ENCODE measurements at places on chromosomes 16 and 17.
A peak's percentile ranks its signal among the peaks of the same experiment; 100 is the strongest.

GRCh38 chr16:48969611-48970010, 312.0 kb downstream of the CBLN1 start:
- DNase-seq = no peak

GRCh38 chr17:49548506-49549310, 27.0 kb upstream of the NXPH3 start:
- peak; percentile 39 for DNase-seq

- no peak for DNase-seq
Measured at GRCh38 chr16:89040861-89041570, 52.6 kb upstream of the ACSF3 start.

DNA sequence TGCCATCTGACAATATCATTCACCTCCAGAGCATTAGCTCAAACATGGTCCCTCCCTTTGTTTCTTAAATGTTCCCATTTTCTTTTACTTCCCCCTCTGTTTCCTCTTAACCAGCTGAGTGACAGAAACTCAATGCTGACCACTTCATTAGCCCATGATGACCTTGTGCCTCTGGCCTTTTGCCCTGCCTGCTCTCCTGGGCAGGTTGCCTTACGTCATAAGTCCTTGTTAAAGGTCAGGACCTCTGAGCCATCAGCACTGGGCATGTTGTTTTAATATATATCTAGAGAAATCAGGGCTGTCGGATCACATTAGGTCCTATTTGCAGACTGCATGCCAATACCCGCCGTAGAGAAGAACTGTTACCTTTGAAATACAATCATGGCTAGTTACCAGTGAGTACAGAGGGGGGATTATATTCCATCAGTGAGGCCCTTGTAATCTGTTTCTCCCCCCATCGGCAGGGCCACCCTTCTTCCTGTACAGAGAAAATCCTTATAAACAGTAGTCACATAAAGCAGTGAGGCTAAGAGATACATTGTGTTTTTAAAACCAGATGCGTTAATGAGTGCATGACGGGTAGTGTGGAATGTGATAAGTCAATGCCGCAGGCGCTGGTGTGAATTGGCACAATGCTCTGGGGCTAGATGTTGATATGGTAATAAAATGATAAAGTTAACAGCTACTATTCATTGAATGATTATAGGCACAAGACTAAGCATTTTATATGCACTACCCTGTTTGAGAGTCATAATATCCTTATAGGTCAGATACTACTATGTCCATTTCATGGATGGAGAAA, 94.3 kb upstream of the ZFHX3 start:
- no peak for DNase-seq

- no peak for DNase-seq
Measured at GRCh38 chr16:24071666-24072360, 184.3 kb upstream of the CACNG3 start.

GRCh38 chr16:57998486-57998885, 2.0 kb downstream of the ZNF319 start:
- peak; percentile 90 for DNase-seq

- no peak for DNase-seq
Measured at GRCh38 chr16:89307421-89307805, 89.9 kb downstream of the ZNF778 start.

DNA sequence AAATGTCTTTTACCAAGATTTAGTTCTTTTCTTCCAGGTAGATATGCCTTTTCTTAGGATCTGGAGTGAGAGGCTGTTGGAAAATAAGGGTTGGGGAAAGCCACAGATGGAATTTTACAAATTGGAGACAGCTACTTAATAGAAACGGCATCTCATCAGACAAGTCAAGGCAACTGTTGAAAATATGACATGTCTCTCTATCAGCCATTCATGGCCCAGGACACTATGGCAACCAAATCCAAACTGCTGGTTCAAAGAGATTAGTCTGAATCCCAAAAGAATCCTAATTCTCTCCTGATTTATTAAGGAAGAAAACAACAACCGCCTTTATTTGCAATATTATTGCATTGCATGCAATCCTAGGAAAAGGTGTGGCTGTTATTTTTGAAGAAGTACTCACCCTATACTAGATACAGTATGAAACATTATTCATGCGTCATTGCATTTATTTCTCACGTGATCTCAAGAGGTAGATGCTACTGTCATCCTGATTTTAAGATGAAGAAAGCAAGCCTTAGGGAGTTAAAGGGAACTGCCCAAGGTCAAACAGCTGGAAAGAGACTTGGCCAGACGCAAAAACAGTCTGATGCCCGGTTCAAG, 12.6 kb upstream of the CEP20 start:
- DNase-seq = no peak

Measured in MV-4-11 (cell line).